ENCODE measurements at places on chromosomes 5 and 9.

DNA sequence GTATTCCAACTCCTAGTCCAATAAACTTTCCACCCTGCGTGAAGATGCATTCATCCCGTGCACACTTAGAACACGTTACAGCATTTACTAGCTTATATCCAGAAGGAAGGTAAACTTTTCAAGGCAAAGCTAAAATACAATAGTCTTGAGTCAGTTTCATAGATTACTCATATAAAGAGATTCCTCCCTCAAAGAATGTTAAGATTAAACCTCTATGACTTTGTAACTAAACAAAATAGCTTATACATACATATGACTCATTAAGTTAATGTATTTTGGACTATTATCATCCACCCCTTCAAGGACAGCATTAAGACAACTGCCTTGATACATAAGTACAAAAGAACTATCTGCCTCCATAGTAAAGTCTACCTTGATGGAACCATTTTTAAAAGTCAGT is 36.1 kb downstream of the TLE1 start:
- H3K4me3 ChIP-seq, result no peak overlapping the region
- no peak for DNase-seq
- H3K4me1 ChIP-seq, result peaks cover 8% of the 10 kb centered on the region
- H3K27me3 ChIP-seq, result no peaks in the 10 kb centered on the region

- no peaks in the 10 kb centered on the region for H3K36me3 ChIP-seq
- peaks cover 8% of the 10 kb centered on the region for H3K27me3 ChIP-seq
- DNase-seq, result no peak
Measured at GRCh38 chr9:136180586-136180985, 24.3 kb downstream of the LHX3 start.

DNA sequence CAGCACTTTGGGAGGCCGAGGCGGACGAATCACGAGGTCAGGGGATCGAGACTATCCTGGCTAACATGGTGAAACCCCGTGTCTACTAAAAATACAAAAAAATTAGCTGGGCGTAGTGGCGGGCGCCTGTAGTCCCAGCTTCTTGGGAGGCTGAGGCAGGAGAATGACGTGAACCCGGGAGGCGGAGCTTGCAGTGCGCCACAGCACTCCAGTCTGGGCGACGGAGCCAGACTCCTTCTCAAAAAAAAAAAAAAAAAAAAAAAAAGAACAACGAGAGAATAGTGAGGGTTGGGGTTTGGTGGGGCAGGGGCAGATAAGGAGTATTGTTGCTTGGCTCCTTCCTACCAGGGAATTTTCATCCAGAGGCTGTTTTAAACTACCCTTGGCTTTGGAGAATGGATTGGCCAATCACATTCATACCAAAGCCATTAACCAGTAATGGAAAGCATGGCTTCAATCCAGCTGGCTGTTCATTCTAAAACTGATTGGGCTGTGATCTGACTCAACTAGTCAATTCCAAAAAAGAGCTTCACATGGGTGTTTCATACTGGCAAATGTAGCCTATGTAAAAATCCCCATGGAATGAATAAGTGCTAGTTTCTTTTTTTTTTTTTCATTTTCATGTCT is 64.4 kb downstream of the PLCXD3 start:
- H3K27ac ChIP-seq, result no peak overlapping the region
- DNase-seq, result no peak
- no peaks in the 10 kb centered on the region for H3K4me1 ChIP-seq
- H3K4me3 ChIP-seq, result no peak overlapping the region
- no peaks in the 10 kb centered on the region for H3K36me3 ChIP-seq

DNA sequence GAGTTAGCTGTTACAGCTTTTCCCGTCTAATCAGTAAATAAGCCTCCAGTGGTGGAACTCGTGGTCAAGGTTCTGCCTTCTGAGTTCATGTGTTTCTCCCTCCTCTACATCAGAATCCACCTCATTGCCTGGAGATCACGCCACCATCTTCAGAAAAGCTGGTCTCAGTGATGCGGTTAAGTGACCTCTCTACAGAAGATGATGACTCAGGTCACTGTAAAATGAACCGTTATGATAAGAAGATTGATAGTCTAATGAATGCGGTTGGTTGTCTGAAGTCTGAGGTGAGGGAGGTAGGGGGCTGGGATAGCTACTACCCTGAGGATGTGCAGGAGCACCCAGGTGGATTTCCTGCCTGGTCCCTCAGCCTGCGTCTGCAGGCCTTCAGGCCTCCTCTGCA is 13.3 kb downstream of the ODF2 start:
- H3K4me1 ChIP-seq, result peaks cover 2% of the 10 kb centered on the region
- H3K27me3 ChIP-seq, result no peaks in the 10 kb centered on the region
- H3K36me3 ChIP-seq, result peaks cover 35% of the 10 kb centered on the region
- H3K4me3 ChIP-seq, result no peak overlapping the region
- no peak for DNase-seq

Measured in activated CD4-positive, alpha-beta T cell treated with anti-CD3 and anti-CD28 coated beads for 36 hours (primary cell).